T1000 (cell line): ENCODE measurements at places on chromosomes 1 and 21.
A peak's percentile ranks its signal among the peaks of the same experiment; 100 is the strongest.

DNA sequence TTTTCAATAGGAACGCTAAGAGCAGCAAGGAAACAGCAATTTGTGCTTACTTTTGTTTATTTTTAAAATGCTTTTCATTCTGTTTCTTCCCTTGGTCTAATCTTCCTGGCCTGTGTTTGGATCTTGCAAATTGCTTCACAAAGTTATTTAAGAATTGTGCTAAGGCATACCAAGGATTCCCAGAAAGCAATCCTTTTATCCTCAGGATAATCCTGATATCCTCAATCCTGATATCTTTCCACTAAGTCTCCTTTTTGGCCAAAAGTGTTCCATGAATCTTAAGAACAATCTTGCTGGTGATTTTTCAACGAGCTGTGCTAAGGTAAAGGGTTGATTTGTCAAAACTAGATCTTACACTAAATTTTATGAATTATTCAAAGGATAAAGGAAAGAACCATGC lies 1577.9 kb downstream of the PLA2G4A start:
- no peak for DNase-seq

DNA sequence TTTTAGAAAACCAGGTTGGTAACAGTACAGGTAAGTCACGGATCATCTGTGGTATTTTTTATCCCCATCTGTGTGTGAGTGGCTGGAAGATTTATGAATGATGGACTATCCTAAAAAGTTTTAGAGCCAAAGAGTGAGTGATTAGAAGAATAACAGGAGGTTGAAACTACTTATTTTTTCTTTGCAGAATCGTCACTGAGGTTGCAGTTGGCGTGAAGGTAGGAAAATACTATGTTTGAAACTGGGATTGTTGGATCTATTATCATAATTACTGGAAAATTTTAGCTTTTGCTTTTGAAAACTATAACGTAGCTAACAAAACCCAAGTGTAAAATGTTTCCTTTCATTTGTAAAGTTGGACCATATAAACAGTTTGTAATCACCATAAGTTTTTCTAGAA lies 1.8 kb downstream of the PTBP2 start:
- DNase-seq: no peak

DNA sequence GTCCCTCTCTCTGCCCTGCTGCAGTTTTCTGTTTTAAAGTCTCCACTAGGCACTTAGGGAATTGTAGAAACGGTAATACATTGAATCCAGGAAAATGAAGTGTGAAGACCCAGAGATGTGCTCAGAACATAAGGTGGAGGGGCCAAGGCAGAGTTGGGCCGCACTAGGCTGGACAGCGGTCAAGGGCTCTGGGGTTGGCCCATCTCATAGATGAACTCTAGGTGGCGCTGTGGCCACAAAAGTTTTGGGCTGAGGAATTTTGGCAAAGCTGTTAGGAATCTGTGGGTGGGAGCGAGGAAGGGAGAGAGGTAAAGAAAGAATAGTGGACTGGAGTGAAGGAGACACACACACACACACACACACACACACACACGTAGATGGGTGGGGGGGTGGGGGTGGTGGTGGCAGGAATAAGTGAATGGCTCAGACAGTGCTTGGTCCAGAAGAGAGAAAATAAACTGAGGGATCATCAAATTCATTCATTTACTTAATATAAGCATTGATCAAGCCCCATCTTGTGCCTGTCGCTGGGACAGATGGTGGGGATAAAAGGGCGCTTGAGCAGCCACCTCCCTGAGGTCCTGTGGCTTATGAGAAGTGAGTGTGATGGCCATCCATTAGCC lies 258.5 kb downstream of the TRABD2B start:
- DNase-seq: no peak

- no peak for DNase-seq
These were observed 428.1 kb downstream of the PRDM2 start for GRCh38 chr1:14128096-14128495.

DNA sequence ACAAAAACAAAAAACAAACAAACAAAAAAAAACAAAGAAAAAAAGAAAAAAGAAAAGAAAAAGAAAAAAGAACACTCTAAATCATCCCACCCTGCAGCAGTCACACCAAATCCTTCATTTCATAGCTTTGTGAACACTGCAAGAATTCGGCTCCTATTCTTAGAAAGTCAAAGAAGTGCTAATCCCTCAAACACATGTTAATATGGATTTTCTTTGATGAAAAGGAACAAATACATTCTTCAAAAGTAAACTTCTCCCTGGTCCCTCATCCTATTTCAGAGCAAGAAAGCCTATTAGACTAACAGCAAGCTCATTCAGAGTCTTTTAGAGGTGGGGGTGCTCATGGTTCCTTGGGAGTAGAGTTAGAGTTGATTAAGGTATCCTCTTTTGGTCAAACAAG lies 7.2 kb upstream of the MRPL39 start:
- no peak for DNase-seq

- DNase-seq: no peak
These were observed 236.5 kb upstream of the JUN start for GRCh38 chr1:59020151-59020997.

DNA sequence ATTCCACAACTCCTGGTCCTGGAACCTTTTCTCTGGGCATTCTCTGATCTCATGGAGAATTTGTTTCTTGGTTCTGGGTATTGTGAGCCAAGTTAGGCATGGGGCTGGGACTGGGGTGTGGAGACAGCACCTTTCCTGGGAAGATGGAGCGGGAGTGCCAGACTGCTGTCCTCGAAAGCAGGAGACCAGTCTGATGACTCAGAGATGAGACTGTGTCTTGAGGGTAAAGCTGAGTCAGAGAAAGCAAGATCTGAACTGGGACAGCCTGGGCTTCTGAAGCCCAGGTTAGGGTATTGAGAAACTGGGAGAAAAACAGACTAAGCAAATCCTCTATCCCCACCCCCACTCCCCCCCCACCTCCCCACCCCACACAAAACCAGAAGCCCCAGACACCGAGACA lies 2.2 kb upstream of the KANK4 start:
- DNase-seq: peak; percentile 56

DNA sequence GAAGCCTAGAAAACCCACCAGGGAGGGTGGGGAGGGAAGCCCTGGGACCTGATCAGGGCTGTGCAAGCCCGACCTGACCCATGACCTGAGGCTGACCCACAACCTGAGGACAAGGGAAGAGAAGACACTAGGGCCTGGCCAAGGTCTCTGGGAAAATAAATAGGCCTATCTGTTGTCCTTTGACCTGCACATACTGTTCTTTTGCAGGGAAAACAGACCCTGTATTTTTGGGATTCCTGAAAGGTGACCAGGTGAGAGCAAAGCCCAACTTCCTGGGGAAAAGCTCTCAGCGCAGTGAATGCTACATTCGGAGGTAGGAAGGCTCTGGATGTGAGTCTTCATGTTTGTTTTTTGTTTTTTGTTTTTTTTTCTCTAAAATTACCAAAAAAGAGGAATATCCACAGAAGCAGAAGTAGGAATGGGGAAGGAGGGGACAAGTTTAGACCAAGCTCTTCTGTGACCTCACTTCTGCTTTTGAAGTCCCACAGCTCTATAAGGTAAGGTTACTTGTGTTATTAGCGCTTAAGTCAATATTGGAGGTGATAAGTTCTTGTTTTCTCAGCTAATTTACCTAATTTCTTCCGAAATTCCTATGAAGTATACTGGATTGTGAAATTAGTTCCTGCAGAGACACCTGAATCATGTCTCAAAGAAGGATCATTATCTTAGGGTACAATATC lies 26.2 kb upstream of the LYST start:
- no peak for DNase-seq

DNA sequence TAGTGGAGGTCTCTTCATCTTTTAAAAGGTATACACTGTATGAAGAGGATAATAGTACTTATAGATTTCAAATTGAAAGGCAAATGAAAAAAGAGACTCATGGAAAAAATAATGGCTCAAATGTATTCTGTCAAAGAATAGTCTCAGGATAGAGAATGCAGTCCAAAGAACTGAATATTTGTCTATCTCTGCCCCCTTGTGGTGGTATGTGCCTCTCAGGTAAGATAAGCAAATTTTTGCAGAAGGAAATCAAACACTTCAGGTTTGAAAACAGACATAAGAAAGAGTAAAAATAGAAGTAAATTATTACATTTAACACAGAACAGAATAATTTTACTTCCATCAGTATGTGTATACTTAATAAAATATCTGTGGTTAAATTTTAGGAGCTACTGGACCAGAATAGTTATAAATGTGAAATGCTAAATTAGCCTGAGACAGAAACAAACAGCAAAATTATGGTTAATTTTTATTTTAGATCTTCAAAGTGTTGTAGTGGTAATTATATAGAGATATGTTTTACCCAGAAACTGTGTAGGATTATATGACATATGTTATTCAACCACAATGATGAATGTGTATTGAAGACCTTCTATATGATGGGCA lies 164.4 kb upstream of the PALMD start:
- DNase-seq: peak; percentile 9

- no peak for DNase-seq
These were observed 6.4 kb upstream of the ERI3 start for GRCh38 chr1:44361478-44361877.

- no peak for DNase-seq
These were observed 291.7 kb upstream of the RRP15 start for GRCh38 chr1:217993439-217993838.

- DNase-seq: peak; percentile 40
These were observed 21.0 kb upstream of the CXADR start for GRCh38 chr21:17491716-17492414.

- peak; percentile 10 for DNase-seq
These were observed 129.9 kb downstream of the ZNF281 start for GRCh38 chr1:200279810-200280411.

- DNase-seq: no peak
These were observed 70.0 kb downstream of the NVL start for GRCh38 chr1:224259986-224260385.

DNA sequence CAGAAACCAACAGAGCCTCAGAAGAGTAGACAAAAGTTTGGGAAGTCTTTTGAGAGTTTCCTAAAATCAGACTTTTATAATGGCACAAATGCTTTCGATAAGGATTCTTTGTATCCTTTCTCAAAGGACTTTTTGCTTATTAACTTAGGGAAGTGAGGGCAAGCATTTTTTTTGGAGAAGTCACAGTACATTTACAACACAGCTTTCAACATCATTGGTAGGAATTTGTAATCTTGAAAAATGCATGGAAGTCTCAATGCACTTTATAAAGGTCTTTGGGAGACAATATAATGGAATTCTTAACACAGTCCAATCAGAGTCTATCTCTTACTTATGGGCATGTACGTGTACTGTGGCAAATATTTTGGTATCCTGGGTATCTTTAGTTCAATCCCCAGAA lies 325.8 kb upstream of the NR5A2 start:
- DNase-seq: no peak

DNA sequence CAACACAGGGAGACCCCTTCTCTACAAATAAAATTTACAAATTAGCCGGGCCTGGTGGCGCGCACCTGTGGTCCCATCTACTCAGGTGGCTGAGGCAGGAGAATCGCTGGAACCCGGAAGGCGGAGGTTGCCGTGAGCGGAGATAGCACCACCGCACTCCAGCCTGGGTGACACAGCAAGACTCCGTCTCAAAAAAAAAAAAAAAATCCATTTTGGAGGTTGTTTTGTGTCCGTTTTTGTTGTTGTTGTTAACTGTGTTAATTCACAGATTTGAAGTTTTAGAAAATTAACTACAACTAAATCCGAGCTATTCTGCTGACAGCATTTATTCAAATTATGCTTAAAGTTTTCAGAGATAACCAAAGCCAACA lies 618 bp downstream of the CLCC1 start:
- DNase-seq: no peak

DNA sequence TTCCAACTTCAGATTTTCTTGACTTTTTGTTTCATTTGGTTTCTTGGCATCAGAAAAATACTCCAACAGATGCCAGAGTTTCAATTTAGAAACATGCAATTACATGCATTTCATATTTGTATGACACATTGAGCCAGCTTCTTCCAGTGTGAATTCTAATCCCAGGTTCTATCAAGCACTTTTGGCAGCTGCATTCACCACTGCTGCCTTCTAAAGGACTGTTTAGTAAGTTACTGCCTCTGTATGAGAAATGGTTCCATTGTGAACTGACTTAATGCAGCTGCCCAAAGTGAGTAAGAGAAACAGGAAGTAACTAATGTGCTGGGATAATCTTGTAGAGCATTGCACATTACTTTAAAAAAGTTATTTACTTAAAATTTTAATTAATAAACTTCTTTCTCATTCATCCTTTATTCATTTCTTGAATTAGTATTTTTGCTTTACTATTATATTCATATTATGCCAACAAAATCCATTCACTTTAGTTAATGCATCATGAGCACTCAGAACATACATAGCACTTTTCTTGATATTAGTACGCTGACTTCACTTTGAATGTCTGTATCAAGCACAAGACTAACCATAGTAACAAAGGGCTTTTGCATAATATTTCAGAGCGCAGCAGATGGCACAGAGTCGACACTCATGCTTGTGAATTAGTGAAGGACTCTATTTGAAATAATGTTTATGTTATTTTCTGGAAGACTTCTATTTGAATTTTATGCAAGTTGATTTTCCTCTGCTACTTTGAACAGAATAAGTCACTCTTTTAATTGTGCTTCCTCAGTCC lies 9.8 kb downstream of the RGS18 start:
- DNase-seq: no peak

- no peak for DNase-seq
These were observed 14.9 kb downstream of the TTC34 start for GRCh38 chr1:2786329-2787162.

DNA sequence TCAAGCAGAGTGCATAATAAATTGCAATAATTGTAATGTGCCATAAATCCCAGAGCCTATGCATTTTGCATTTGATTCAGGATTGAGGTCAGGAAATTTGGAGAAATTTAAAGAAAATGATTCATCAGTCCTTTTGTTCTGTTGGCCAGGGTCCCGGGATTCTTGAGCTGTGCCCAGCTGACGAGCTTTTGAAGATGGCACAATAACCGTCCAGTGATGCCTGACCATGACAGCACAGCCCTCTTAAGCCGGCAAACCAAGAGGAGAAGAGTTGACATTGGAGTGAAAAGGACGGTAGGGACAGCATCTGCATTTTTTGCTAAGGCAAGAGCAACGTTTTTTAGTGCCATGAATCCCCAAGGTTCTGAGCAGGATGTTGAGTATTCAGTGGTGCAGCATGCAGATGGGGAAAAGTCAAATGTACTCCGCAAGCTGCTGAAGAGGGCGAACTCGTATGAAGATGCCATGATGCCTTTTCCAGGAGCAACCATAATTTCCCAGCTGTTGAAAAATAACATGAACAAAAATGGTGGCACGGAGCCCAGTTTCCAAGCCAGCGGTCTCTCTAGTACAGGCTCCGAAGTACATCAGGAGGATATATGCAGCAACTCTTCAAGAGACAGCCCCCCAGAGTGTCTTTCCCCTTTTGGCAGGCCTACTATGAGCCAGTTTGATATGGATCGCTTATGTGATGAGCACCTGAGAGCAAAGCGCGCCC lies 8.7 kb downstream of the PROX1 start:
- no peak for DNase-seq

- no peak for DNase-seq
These were observed 83.5 kb downstream of the SPATA46 start for GRCh38 chr1:162293073-162293692.
